ENCODE measurements at places on chromosomes 1 and 21.

GRCh38 chr21:17441370-17441769 lies 71.5 kb upstream of the CXADR start:
- DNase-seq: no peak

- DNase-seq: peak; percentile 24
Measured at GRCh38 chr1:9728451-9729295, 77.1 kb downstream of the PIK3CD start.

GRCh38 chr1:221862971-221863370 lies 121.1 kb upstream of the DUSP10 start:
- DNase-seq: no peak

- peak; percentile 49 for DNase-seq
Measured at GRCh38 chr1:8194481-8195227, 123.3 kb upstream of the SLC45A1 start.

GRCh38 chr21:34205811-34206571 lies 132.6 kb downstream of the MRPS6 start:
- DNase-seq: peak; percentile 39

DNA sequence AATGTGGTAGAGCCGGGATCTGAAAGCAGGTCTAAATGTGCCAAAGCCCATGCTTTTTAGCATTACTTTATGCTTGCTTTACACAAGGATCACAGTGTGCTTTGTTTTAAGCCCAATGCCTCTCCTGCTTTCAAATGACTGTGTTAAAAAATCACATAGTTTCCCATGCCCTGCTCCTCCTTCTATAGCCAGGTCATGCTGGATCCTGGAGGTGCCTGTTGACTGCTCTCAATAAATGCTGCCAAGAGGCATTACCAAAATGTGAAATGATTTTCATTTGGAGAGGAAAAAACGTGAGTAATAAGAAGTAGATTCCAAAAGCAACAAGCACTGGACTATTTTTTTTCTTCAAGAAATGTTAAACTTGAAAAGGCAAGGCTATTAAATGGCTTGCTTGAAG lies 420.7 kb upstream of the USP24 start:
- no peak for DNase-seq

DNA sequence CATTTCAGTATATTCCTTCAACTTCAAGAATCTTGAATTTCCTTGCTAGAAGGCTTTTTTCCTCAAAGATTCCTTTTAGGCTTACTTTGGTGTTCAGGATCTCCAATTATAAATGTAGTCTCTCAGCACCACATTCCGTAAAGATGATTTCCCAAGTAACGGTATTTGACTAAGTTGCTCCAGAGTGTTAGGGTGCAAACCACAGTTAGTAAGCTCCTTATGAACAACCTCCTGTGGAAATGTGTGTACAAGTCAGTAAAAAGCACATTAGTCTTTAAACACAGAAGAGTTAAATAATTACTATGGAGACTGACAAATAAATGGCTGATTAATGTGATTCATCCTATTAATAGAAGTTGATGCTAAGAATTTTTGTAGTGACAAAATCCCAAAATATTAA lies 10.3 kb downstream of the DONSON start:
- DNase-seq: no peak

GRCh38 chr1:43488165-43488564 lies 34.4 kb upstream of the HYI start:
- DNase-seq: no peak

GRCh38 chr1:28833381-28833780 lies 21.4 kb downstream of the OPRD1 start:
- DNase-seq: no peak

GRCh38 chr1:55951291-55951690 lies 628.1 kb downstream of the PLPP3 start:
- DNase-seq: no peak

DNA sequence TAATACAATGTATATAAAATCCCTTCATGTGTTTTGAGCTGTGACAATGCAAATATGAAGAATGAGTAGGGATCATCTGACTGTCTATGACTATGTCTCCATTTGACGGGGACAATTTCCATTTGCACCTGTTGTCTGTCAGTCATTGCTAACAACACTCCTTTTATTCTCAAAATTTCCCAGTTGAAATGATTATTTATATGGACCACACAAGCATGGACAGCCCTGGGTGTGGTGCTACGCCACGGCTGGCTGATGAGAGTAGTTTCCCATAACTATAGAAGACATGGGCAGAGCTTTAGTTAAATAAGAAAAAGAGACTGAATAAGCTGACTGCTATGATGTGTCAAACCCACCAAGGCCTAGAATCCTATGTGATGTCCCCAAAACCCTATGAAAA lies 135.8 kb downstream of the MAP3K21 start:
- no peak for DNase-seq

GRCh38 chr1:204873714-204874113 lies 3.1 kb downstream of the NFASC start:
- no peak for DNase-seq

- no peak for DNase-seq
Measured at GRCh38 chr1:9422911-9423505, 116.3 kb upstream of the SLC25A33 start.

DNA sequence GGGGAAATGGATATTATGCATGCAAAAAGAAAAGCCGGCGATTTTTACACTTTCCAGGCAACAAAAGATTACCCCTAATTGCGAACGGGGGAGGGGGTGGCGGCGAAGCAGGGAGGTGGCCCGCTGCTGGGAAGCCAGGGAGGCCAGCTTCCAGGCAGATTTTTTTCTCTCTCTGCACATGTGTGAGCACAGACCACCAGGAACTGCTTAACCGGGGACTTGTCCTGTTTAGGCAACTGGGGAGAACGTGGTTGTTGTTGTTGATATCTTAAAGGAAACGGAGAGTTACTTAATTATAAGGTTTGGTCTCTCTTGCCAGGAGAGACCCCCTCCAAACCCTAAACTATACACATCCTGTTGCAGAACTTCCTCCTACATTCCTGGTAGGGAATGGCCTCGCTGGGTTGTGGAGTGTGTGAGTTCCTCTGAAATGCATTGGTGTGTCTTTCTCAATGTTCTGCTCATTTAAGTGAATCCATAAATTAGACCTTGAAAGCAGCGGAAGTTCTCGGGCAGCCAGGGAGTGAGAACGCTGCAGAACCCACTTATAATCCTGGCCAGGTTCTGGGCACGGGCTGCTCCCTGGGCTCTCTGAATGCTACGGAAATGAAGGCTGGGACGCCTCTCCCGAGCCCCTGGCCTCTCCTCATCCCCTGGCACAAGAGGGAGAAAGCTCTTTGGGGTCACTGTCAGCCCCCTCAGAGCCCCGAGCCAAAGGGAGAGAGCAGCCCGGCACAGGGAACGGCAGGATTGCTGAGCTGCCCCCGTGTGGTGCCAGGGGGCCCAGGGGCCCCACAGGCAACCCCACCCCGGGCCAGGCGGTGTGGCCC lies 250.0 kb downstream of the FOXD2 start:
- DNase-seq: no peak

DNA sequence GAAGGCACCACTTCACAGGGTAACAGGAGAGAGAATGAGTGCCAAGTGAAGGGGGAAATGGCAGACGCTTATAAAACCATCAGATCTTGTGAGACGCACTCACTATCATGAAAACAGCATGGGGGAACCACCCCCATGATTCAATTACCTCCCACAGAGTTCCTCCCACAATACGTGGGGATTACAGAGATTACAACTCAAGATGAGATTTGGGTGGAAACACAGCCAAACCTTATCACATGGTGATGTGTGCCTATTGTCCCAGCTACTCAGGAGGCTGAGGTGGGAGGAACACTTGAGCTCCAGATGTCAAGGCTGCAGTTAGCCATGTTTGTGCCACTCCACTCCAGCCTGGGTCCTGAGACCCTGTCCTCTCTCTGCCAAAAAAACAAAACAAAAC lies 56.0 kb upstream of the DSCAM start:
- no peak for DNase-seq

- peak; percentile 39 for DNase-seq
Measured at GRCh38 chr1:8096105-8097011, 70.2 kb upstream of the ERRFI1 start.

Data from inflammatory macrophage (primary cell).